ENCODE measurements at places on chromosomes 13 and 19. TPM values are rescaled to one million over a fixed set of nuclear protein-coding genes. Genes with fewer than 3 reads are reported as not detected.

Gene ACP7
- total RNA-seq, result 0.92 TPM

Gene ZNF154
- 3.4 TPM for total RNA-seq

Gene ZNF628
- total RNA-seq, result 4.4 TPM

Gene LPAR6
- 4.7 TPM for total RNA-seq

Gene CEACAM21
- total RNA-seq, result not detected

Gene PABPC3
- 0.14 TPM for total RNA-seq

Gene CATSPERD
- not detected for total RNA-seq

Gene LRFN3
- total RNA-seq, result 9.9 TPM

Gene HPN
- total RNA-seq, result not detected

Gene SPATA13
- 2.2 TPM for total RNA-seq

Gene NALCN
- 0.07 TPM for total RNA-seq

Gene NCR1
- not detected for total RNA-seq

Gene SIGLEC12
- total RNA-seq, result not detected

Gene TNFSF11
- not detected for total RNA-seq

Gene SIGLECL1
- total RNA-seq, result not detected

Gene SMIM44
- total RNA-seq, result not detected

Gene SULT2B1
- 1.0 TPM for total RNA-seq

Gene FUT6
- total RNA-seq, result not detected

Gene ZNF737
- total RNA-seq, result 4.1 TPM

Gene NCAN
- not detected for total RNA-seq

Gene MYADM
- 22.8 TPM for total RNA-seq

Gene TPTE2
- total RNA-seq, result not detected
